ENCODE measurements at places on chromosomes 7 and 10.

DNA sequence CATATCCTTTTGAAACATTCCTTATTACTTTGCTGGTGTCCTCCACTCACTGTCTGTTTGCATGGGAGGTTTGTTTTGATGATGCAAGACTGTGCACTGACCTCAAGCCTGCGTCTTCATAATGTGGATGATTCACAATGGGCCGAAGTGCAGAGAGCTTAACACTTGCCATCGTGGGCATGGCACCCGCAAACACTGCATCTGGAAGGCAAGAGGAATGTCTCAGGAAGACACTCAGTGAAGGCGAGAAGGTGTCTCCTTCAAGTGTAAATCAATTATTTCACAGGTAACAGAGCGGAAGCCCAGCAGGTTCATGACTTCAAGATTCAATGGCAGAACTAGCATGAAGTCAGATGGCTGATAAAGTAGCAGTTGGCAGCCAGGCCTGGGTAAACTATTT, 98.1 kb downstream of the DPY19L1 start:
- no peak for DNase-seq

- no peak for DNase-seq
Observed at GRCh38 chr7:30678805-30679204, 3.5 kb downstream of the CRHR2 start.

DNA sequence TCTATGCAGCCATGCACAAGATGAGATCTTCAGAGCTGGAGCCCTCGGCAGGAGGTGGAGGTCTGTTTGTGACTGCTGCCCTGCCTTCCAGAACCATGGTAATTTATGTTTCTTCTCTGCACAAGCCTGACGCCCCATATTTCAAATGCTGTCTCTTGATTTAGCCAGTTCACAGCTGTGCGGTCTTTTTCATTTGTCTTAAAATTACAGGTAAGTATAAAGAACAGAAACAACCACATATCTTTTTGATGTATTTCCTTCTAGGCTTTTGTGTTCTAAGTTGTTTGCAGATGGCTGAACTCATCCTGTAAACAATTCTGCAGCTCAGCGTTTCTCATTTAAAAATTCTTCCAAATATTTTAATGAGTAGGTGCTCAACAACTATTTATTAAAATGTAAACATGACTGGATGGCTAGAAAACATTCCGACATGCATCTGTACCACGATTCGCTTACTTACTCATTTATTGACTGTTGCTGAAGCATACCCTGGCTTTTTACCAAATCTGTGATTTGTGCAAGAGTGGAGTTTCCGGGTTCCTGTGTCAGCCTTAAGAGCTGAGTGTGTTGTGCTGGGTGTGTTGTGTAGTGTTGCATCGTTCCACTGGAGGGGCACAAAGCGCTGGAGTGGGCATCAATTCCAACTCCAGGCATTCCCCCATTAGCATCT, 58.9 kb downstream of the PIP4K2A start:
- DNase-seq: no peak

GRCh38 chr7:1661461-1661860, 8.6 kb upstream of the ELFN1 start:
- DNase-seq: no peak

GRCh38 chr10:100733329-100733728, 12.1 kb upstream of the PAX2 start:
- no peak for DNase-seq

DNA sequence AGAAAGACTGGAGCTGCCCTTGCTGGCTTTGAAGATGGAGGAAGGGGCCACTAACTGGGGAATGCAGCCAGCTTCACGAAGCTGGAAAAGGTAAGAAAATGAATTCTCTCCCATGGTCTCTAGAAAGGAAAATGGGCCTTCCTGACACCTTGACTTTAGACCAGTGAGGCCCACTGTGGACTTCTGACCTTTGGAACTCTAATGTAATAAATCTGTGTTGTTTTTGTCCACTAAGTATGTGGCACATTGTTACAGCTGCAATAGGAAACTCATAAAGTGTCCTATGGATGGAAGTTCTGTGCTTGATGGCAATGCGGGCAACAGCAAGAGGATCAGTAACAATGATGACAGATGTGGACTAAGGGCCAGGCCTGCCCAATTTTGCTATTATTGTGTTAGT, 20.9 kb downstream of the DNAJB9 start:
- DNase-seq: no peak

GRCh38 chr10:132693676-132694075, 92.3 kb downstream of the NKX6-2 start:
- DNase-seq: no peak
